ENCODE measurements at places on chromosomes 1 and 21. TPM values are rescaled to one million over a fixed set of nuclear protein-coding genes. Genes with fewer than 3 reads are reported as not detected.

GRCh38 chr1:117815926-117816325, 113.5 kb downstream of the GDAP2 start:
- ATAC-seq, result no peak

CYP4A11 gene
- total RNA-seq, result not detected

DNA sequence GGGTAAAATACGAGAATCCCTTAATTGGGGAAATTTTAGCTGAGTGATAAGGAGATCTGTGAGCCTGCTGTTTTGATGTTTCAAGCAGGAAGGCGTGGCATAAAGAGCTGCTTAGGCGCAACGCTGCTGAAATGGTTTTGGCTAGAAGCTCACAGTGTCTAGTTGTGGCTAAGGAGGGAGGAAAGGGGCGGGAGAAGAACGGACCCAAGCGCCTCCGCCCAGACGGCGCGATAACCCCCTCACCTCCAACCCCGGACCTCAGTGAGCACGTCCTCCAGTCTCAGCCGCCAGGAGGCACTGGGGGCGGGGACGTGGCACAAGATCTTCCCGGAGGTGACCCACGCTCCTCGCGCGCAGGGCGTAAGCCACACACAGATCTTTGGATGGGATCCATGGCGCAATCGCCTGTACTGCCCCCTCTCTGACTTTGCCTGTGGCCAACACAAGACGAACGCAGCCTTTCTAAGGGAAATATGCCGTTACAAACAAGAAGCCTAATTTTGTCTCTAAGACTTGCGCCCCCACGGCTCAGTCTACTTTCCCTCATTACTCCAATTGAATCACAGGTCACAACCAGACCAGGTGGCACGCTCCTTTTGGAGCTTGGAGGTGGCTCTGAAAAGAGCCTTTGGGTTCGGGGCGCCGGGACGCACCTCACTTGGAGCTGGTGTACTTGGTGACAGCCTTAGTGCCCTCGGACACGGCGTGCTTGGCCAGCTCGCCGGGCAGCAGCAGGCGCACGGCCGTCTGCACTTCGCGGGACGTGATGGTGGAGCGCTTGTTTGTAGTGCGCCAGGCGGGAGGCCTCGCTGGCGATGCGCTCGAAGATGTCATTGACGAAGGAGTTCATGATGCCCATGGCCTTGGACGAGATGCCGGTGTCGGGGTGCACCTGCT, 23.4 kb upstream of the RNF187 start:
- ATAC-seq, result peak; percentile 23

SPRR1A gene
- total RNA-seq, result 1,843 TPM

TMEM63A gene
- total RNA-seq, result 23.0 TPM

SHISAL2A gene
- total RNA-seq, result 0.36 TPM

- no peak for ATAC-seq
Measured at GRCh38 chr1:156894001-156894400, 483 bp downstream of the PEAR1 start.

GRCh38 chr1:15948091-15948591, 27.8 kb downstream of the ZBTB17 start:
- ATAC-seq, result no peak

- ATAC-seq, result no peak
Measured at GRCh38 chr1:55894521-55894920, 679.4 kb upstream of the USP24 start.

DNA sequence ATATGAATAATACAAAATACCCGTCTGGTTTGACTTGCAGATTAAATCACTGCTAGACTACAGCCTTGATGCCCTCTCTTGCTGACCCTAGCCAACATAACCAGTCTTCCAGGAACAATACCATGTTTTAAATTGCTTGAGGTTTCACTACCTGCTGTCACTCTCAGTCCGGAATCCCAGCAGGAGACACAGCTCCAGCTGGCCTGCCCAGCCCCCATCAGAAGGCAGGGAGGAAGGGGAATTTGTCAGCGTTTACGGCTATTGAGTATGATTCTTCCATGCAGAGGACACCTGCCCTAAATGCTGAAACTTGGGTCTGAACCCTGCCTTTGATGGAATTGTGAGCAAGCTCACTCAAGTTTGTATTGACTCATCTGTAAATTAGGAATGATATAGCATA, 33.0 kb downstream of the ZNF496 start:
- ATAC-seq, result no peak

- ATAC-seq, result peak; percentile 41
Measured at GRCh38 chr1:40898431-40898901, 36.3 kb upstream of the CITED4 start.

C1orf167 gene
- 0.84 TPM for total RNA-seq

SRSF11 gene
- 65.4 TPM for total RNA-seq

DNA sequence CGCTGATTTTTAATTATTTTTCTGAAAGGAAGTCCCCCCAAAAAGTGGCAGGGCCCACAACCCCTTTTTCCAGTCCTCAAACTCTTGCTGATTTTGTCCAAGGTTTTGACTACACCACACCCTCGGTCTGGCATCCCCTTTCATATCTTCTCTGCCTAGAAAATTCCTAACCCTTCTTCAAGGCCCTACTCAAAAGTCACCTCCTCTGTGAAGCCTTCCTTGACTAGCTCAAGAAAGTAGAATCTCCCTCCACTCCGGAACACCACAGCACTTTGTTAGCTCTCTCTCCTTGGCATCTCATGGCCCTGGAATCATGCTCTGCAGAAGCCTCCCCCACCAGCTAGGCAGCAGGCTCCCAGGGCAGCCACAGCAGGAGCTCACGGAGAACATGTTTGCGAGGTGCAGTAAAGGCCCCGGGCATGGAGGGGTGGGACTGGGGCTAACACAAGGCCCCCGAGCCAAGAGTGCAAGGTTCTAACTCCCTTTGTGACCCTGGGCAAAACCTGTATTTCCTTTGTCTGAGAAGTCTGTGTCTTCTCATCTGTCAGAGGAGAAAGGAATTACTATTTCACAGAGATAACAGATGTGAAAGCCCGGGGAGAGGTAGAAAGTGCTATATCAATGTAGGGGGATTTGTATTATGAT, 17.7 kb upstream of the S100A7 start:
- ATAC-seq, result peak; percentile 28

DNA sequence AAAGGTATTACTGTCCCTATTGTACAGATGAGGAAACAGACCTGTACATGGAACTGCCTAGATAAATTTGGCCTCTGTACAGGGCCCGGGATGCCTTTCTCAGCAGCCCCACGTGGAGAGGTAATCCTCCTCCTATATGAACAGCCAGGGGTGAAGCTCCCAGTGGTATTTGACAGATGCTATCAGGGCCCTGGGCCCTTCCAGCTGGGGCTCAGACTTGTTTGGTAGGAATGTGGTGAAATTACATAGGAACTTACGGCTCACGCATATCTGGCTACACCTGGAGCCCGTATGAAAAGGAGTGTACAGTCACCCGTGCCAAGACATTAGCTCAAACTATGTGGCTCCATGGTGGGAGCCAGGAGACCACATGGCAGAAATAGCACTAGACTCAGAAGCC, 24.8 kb upstream of the TCEA3 start:
- ATAC-seq, result no peak

DNA sequence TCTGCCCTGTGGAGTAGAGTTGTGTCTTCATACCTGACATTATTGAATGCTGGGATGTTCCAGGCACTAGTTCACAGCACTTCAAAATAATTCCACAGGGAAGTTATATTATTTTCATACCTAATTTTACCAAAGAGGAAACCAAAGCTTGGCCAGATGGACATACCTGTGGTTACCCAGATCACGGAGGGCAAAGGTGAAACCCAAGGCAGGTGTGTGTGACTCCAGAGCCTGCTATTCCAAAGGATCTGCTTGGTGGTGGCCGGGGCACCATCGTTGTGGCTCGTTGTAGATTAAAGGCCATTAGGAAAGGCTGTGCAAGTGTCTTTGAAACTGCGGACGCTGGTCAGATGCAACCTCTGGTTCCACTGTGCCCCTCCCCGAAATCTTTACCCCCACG, 108.6 kb downstream of the ZBTB18 start:
- ATAC-seq, result no peak

GRCh38 chr21:43315244-43316137, 111.4 kb downstream of the SIK1 start:
- ATAC-seq, result no peak

- no peak for ATAC-seq
Measured at GRCh38 chr1:3599286-3599811, 12.0 kb downstream of the MEGF6 start.

- ATAC-seq, result no peak
Measured at GRCh38 chr1:198096390-198096789, 60.4 kb upstream of the NEK7 start.

GRCh38 chr1:1629430-1630190, 2.4 kb upstream of the MMP23B start:
- no peak for ATAC-seq
